CD4-positive, alpha-beta T cell (primary cell): ENCODE measurements at places on chromosomes 16 and 17.

DNA sequence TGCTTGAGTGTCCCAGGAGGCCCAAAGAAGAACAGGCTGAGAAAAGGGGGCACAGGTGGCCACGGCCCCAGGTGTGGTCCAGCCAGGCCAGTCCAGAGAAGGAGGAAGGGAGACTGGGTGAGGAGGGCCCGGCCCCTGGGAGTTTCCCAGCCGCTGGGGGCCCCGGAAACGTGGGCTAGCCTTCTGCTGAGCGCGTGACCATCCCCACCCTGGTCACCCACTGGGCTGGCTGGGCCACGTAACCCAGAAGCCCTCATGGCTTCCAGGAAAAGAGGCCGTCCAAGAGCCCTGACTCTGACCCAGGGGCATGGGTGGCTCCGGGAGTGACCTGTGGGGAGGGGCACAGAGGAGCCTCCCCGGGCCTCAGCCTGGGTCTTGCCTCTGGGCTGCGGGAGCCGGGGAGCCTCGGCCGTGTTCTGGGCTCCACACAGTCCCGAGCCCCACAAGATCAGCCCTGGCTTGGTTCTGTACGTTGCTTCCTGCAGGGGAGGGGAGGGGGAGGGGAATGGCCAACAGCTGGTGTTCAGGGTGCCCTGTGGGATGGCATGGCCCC lies 29.8 kb upstream of the ACSF3 start:
- DNase-seq, result no peak

DNA sequence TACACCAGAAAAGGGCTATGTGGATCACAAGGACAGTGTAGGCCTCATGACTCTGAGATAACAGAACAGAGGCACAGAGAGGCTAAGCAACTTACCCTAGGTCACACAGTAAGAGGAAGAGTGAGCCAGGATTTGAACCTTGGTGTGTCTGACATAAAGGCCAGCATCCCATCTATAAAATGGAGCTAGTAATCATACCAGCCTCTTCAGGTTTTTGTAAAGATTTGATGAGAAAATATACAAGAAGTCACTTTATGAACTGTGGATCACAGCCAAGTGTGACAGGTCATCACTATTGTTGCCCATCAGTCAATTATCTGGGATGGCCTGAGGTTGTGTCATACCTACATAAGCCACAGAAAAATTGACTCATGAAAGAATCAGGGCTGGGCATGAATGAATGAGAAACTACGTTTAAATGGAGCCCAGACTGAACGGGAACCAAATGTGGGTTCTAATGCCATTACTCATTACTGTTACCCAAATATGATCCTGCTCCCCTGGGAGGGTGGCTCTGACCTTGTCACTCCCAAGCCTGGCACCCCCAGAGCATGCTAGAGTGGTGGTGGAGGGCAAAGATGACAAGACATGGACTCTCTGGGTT lies 21.0 kb downstream of the FBXO39 start:
- no peak for DNase-seq

DNA sequence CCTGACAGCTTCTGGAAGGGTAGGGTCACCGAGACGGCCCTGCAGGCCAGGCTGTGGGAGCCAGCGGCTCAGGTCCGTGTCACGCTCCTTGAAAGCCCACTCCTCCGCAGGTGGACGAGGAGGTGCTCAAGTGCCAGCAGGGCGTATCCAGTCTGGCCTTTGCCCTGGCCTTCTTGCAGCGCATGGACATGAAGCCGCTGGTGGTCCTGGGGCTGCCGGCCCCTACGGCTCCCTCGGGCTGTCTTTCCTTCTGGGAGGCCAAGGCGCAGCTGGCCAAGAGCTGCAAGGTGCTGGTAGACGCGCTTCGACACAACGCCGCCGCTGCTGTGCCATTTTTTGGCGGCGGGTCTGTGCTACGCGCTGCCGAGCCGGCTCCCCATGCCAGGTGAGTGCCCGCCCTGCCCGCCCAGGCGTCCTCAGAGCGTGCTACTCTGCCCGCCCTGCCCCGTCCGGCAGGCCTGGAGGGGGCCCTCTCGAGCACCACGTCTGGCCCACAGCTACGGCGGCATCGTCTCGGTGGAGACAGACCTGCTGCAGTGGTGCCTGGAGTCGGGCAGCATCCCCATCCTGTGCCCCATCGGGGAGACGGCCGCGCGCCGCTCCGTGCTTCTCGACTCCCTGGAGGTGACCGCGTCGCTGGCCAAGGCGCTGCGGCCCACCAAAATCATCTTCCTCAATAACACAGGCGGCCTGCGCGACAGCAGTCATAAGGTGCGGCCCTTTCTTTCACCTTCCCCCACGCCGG lies 1.3 kb downstream of the NAGS start:
- peak; percentile 74 for DNase-seq

- DNase-seq, result peak; percentile 77
These were observed at the start of gene FAM171A2 for GRCh38 chr17:44363613-44364159. FAM171A2 (minus strand) TSS chr17:44363853; CDS start chr17:44363714, 139 bp downstream.

- no peak for DNase-seq
These were observed 2.0 kb downstream of the STAT5B start for GRCh38 chr17:42274253-42274542.

- no peak for DNase-seq
These were observed 7.0 kb upstream of the CALB2 start for GRCh38 chr16:71351558-71351901.

DNA sequence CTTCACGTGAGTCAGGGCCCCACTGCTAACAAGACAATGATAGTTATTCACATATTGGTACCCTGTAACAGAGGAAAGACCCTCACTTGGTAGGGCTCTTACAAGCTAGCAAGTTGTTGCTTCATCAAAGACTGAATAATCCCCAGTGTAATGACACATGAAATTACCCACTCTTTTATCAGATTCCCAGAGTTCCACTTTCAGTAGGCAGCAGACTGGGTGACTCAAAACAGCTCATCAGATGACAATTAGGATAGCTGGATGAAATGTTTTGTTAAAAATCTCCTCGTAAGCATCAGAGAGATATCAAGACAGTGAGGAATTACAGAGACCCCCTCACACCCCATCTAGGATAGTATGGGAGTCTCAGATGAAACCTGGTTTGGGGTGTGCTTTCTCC lies 6.8 kb upstream of the OR1E2 start:
- DNase-seq, result no peak

- no peak for DNase-seq
These were observed 5.2 kb upstream of the PKMYT1 start for GRCh38 chr16:2985462-2985861.

GRCh38 chr16:66603537-66604375 lies 748 bp upstream of the CMTM3 start:
- DNase-seq, result peak; percentile 95

DNA sequence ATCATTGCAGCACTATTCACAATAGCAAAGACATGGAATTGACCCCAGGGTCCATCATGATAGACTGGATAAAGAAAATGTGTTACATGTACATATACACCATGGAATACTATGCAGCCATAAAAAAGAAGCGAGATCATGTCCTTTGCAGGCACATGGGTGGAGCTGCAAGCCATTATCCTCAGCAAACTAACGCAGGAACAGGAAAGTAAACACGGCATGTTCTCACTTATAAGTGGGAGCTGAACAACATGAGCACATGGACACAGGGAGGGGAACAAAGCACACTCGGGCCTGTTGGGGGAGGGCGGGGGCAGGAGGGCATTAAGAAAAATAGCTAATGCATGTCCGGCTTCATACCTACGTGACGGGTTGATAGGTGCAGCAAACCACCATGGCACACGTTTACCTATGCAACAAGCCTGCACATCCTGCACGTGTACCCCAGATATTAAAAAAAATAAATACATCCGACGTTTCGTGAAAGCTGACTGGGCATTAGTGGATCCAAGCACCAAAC lies 28.9 kb downstream of the ZNF778 start:
- no peak for DNase-seq

DNA sequence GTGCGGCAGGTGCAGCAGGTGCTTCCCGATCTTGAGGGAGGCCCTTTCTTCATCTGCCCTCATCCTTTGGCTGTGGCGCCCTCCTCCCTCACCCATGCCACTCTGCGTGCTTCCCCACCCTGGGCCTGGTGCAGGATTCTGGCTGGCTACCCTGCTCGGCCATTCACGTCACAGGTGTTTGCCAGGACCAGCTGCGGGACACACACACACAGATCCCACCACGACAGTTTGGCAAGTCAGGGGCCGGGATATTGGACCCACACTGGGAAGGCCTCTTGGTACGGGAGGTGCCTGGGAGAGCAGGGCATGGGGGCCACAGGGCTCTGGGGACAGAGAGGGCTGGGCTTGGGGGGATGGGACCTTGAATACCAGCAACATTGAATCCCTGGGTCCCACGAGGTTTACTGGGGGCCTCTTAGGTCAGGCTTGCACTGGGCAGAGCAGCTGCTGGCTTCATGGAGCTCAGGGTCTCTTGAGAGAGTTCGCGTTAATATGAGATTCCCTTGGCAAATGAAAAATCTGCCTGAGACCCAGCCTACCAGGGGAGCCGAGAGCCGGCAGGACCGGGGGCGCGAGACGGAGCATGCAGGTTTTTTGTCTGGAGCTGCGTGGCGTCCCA lies 15.1 kb downstream of the ADCY7 start:
- DNase-seq, result no peak

GRCh38 chr17:61352781-61353491 lies 46.7 kb upstream of the TBX2 start:
- no peak for DNase-seq

DNA sequence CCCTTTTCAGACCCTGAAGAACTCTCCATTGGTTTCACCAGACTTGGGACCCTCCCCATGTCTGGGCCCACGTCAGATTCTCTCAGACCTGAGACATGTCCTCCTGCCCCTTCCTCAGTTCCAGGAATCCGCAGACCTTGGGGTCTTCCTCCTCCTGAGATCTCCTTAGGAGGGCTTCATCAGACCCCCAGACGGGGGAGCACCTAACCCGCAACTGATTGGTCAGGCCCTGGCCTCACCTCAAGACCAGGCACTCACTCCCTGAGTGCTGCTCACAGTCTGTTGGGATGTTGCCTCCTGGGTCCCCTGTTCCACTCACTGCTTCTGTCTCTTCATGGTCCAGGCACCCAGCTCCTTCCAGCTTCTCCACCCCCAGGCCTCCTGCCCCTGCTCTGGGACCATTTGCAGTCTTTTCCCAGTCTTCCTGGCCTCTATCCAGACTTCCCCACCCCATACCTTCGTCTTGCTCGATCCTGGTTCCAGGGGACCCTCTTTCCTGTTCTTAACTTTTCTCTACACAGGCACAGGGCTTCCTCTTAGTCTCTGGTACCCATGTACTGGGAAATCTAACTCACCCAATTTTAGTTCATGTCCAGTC lies 1.2 kb downstream of the GID4 start:
- DNase-seq, result peak; percentile 40

- no peak for DNase-seq
These were observed 120.9 kb upstream of the CDC42EP4 start for GRCh38 chr17:73432624-73433190.

DNA sequence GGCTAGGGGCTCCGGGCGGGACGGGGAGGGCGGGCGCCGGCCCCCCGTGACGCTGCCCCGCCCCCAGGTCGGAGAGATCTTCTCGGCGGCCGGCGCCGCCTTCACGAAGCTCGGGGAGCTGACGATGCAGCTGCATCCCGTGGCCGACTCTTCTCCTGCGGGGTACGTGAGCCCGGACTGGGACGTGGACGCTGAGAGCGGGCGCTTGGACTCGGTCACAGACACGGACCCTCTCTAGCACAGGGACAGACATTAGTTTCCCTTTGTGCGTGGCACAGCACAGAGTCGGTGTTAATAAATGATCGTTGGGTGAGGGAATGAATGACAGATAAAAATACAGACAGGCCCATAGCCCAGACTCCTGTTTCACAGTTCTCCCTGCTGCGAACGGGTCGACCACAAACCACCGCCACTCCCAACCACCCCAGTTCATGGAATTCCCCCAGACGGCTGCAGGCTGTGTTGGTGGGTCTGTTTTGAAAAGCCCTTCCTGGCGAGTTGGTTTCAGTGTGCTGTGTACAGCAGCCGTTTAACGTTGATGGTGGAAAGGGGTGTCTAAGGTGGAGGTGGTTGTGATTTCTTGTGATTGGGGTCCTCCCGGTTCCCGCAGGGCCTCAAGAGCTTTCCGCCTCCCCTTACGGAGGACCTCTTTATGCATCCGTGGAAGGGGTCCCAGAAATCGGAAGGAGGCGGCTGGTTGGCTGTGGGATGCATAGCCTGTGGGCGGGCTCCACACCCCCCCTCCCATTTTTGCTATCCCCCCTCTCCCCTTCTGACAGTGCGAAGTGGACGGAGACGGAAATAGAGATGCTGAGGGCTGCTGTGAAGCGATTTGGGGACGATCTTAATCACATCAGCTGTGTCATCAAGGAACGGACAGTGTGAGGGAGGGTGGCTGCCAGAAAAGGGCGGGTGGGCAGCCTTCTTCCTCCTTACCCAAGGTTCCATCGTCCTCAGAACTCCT lies 2.9 kb downstream of the RNASEK start:
- peak; percentile 50 for DNase-seq

GRCh38 chr17:79205688-79206205 lies 131.1 kb downstream of the ENGASE start:
- DNase-seq, result no peak

DNA sequence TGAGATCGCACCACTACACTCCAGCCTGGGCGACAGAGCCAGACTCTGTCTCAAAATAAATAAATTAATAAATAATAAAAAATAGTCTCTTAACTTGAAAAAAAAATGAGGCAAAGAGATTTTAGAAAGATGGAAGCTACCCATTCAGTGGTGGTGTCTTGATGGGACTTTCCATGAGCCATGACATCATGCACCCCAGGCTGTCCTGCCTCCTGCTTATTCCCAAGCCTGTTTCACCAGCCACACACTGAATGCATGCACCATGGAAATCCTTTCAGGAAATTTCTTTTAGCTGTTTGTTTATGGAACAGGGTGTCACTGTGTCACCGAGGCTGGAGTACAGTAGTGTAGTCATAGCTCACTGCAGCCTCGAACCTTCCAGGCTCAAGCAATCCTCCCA lies 8.9 kb upstream of the DLX3 start:
- DNase-seq, result no peak

DNA sequence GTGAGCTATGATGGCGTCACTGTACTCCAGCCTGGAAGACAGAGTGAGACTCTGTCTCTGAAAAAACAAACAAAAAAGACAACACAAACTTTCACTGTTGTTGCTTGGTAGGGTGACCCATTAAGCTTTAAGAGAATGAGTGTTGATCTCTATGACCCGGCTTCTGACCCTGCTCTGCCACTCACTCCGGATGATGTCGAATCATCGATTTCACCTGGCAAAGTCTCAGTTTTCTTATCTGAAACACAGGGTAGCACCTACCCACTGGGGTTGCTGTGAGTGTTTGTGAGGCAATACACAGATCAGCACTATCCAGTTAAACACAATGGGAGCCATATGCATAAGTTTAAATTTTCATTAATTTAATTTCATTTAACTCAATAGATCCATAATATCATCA lies 20.6 kb upstream of the IRF8 start:
- DNase-seq, result no peak

- DNase-seq, result no peak
These were observed 34.7 kb upstream of the AKAP1 start for GRCh38 chr17:57050306-57050705.
